NCI-H510A (cell line): ENCODE measurements at places on chromosomes 12 and 14.

GRCh38 chr12:64944966-64945365 lies 120.5 kb downstream of the TBC1D30 start:
- DNase-seq, result no peak

- no peak for DNase-seq
Measured at GRCh38 chr12:9751204-9752144, 9.2 kb downstream of the CD69 start.

GRCh38 chr12:1436015-1436414 lies 158.4 kb downstream of the FBXL14 start:
- DNase-seq, result no peak

GRCh38 chr12:116142936-116143898 lies 134.3 kb downstream of the MED13L start:
- no peak for DNase-seq

DNA sequence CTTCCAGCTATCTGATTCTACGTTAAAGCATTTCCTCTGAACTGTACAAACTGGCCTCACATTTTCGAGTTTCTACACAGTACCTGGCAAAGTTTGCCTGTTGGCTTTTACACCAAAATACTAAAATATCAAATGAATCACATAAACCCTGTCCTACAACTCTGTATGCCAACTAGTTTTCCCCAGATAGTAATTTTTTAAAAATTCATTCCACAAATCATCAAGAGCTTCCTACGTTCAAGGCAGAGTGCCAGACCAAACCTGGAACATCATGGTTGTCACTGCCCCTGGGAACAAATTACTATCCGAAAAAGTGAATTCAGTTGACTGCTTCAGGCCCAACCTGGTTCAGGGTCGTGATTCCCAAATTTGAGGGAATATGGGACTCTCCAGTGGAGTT lies 2.1 kb downstream of the TMEM30B start:
- DNase-seq, result no peak

- DNase-seq, result no peak
Measured at GRCh38 chr12:93000026-93000425, 70.9 kb upstream of the EEA1 start.

DNA sequence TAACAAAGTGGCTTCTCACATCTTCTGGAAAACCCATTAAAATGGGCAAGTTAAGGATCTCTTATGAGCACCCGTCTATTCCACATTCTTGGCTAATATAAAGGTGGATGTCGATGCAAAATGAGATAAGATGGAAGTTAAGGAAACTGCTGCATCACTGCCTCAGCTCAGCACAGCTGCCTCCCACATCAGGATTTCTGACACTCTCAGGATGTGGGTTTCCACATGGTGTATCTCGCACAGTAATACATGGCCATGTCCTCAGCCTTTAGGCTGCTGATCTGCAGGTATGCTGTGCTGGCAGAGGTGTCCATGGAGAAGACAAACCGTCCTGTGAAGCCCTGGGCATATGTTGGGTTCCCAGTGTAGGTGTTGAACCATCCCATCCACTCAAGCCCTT lies 1348.0 kb downstream of the TMEM121 start:
- DNase-seq, result no peak

- no peak for DNase-seq
Measured at GRCh38 chr12:114400361-114400811, 5.6 kb downstream of the TBX5 start.

DNA sequence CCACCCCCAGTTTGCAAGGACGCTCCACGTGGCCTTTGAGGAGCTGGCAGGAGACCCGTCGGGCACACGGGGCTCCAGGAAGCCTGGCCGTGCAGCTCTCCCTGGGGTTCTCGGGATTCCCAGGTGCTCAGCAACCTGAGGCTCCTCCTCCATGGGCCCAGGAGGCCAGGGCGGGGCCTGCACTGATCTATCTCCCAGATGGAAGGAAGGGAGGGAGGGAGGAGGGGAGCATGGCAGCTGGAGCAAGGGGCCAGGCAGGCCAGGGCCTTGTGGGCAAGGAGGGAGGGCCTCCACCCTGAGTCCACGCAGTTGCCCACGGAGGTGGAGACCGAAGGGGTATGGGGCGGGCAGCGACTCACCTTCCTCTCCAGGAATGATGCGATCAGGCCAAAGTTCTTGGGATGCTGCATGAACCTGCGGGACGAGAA lies 127.3 kb downstream of the RFLNA start:
- DNase-seq, result peak; percentile 90

DNA sequence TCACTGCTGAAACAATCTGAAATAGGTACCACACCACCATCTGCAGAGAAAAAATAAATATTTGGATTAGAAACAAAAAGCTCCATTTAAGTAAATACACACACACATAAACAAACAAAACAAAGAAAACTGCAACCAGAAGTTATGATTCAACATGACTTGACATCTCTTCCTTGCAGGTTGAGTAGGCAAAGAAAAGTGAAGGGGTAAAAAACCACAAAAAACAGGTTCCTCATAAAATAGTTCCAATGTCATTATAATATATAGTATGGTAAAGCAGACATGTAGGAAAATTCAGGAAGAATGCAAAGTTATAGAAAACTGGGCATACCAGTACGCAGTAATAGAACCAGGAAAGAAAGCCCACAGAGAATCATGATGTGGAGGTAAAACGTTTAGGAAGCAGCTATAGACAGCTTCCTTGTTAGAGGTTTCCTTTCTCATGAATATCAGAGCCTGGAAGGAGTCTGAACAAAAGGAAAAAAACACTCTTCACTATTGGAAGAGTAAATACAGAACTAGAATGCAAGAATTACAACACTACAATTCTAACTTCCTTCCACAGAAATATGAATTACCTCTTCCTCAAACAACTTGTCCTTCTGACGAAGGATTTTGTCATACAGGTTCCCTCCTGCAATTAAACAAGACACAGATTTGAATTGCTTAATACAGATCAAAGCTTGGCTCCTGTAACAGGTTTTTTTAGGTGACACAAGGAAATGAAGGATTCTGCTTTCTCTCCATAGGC lies 6.1 kb downstream of the NEK9 start:
- no peak for DNase-seq

DNA sequence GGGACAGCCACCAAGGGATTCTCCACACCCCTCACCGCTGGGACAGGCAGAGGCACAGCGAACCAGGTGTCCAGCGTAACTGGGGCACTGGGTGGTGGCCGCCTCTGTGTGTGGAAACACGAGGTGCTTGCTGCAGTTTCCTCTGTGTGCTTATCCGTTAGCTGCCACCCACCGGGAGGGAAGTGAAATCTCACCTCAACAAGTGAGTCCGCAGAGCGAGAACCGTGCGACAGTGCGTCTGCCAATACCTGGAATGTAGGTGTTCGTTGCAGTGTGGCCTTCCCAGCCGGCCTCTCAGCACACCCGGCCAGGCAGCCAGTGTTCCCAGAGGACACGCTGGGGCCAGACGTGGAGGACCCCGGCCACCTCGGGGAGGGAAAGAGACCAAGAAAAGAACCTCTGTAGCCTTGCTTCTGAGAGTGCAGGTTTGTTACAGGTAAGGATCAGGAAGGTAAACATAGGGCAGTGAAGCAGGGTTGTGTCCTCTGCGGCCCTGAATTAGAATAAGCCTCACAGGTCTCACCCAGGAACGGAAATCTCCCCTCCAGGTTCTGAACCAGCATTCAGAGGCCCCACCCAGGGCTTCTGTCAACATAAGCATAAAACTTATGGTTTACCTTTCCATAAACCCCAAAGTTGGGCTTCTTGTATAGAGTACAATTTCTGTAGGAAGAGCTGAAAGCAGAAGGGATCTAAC lies 1.5 kb downstream of the BCL2L14 start:
- peak; percentile 17 for DNase-seq

DNA sequence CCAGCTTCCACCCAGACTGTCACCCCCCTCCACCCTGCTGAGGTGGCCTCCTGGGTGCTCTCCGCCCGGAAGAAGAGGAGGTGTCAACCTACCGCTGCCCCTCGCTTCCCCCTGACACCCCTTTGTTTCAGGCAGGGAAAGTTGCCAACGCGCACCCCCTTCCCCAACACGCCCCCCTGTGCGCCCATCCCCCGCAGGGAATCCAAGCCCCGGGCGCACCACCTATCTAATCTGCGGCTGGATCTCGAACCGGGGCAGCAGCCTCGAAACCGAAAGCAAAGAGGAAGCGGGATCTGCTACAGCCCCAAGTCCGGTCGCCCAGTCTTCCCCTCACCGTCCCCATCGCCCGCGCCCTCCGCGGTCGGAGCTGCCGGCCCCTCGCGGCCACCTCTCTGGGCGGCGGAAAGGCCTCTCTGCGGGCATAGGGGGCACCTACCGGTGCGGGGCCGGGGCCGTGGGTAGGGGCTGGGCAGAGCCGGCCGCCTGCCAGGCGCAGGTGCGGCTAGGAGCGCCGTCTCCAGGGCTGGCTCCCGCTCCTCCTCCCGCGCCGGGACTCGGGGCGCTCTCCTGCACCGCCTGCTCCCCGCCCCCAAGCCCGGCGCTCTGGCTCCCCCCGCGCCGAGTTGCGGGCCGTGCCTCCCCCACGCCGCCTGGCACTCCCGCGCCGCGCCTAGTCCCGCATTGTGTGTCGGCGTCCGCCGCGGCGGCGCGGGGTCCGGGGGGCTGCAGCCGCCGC lies 18.3 kb upstream of the PLEKHH1 start:
- no peak for DNase-seq

DNA sequence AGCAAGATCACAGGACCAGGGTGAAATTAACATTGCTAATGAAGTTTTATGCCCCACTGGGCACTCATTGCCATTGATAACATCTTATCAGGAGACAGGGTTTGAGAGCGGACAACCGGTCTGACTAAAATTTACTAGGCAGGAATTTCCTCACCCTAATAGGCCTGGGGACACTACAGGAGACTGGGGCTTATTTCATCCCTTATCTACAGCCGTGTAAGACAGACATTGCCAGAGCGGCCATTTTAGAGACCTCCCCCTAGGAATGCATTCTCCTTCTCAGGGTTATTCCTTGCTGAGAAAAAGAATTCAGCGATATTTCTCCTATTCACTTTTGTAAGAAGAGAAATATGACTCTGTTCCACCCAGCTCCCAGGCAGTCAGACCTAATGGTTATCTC lies 8.3 kb downstream of the OR4K17 start:
- no peak for DNase-seq

DNA sequence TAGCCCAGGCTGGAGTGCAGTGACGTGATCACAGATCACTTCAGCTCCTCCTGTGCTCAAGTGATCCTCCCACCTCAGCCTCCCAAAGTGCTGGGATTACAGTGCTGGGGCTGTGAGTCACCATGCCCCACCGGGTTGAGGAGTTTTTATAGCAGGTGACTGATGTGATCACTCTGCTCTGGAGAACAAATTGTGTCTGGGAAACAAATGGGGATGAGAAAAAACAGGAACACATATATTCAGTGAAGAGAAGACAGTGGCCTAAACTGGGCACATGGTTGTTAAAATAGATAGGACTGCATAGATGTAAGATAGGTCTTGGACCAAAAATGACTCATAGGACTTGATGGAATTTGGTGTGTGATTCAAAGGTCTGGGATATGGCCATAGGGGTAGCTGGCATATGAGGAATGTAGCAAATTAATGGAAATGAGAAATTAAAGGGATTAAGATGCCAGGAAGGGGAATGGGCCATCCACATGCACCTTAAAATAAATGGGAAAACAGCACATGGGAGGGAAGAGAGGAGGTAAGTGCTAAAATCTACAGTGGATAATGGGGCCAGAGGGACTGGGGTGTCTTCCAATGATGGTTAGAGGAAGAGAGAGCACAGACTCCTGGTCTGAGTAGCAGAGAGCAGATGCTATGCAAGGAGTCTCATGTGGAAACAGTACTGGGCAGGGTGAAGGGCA lies 11.2 kb downstream of the BCAT1 start:
- DNase-seq, result no peak

- peak; percentile 73 for DNase-seq
Measured at GRCh38 chr12:25958428-25959070, at the start of gene RASSF8. Gene RASSF8 (plus strand): TSS chr12:25958682. CDS start chr12:26055344, 96,662 bp downstream.

DNA sequence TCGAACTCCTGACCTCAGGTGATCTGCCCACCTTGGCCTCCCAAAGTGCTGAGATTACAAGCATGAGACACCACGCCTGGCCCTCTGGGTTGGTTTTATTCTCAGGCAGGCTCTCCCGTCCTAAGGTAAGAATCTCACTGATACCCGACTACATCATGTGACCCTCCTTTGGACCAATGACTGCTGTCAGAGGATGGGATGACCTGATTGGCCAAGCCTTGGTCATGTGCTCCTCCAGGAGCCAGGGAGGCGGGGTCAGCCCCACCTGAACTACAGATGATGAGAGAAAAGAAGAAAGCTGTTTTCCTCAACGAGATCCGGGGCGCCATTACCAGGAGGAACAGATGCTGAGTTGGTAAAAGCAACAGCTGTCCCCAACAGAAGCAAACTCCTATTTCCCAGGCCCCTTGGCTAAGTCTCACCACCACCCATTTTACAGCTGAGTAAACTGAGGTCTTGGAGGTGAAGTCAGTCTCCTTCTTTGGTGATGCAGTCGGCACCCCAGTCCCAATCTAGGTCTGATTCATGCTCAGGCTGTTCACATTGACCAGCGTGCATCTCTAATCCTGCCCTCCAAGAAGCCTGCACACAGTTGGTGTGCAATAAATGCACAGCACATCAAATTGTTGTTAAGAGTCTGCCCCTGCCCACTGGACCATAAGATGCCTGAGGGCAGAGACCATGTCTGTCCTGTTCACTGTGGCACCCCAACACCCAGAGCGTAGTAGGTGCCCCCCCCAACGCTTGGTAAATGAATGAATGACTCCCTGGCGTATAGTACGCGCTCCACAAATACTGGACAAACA lies 118.8 kb downstream of the SCARB1 start:
- DNase-seq, result peak; percentile 43
